Caki2 (cell line): ENCODE measurements at places on chromosomes 2 and 18.

GRCh38 chr2:55269645-55269990 lies 587 bp upstream of the MTIF2 start:
- no peak for DNase-seq

GRCh38 chr2:174011796-174012195 lies 46.6 kb upstream of the SP3 start:
- no peak for DNase-seq

DNA sequence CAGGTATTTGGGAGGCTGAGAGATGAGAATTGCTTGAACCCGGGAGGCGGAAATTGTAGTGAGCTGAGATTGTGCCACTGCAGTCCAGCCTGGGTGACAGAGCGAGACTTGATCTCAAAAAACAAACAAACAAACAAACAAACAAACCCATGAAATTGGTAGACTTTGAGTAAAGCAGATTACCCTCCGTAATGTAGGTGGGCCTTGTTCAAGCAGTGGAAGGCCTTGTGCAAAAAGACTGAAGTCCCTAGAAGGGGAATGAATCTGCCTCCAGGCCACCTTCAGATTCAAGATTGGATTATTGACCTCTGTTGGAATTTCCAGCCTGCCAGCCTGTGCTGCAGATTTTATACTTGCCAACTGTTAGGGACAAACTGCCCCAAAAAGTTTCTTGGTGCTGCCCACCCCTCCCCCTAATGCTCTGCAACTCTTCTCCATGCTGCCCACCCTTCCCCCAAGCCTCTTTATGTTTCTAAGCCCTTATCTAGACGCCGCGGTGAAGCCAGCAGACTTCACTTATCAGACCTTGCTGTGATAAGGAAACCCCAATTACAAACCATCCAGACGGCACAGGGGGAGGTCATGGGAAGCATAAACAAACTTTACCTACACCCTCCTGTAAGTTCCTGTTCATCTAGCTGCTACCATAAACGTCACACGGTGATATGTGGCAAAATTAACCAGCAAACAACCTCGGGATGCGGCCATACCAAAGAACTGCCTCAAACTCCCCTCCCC lies 17.0 kb downstream of the CYP27A1 start:
- DNase-seq = no peak

DNA sequence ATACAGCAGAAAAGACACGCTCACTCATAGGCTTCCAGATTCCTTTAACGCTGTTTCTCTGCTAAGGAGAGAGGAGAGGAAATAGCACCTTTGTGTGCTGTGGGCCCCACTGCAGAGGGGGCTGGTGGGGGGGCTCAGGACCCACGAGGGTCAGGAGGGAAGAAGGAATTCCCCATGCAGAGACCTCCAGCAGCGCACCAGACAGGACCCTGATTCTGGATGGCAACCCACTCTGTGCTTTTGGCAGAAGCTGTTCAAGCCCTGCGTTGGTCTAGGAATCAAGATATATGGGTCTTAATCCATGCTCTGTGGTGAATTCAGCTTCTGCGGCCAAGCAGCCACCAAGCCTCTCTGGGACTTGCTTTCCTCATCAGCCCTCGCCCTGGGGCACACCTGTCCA lies 31.0 kb downstream of the MYCN start:
- no peak for DNase-seq

DNA sequence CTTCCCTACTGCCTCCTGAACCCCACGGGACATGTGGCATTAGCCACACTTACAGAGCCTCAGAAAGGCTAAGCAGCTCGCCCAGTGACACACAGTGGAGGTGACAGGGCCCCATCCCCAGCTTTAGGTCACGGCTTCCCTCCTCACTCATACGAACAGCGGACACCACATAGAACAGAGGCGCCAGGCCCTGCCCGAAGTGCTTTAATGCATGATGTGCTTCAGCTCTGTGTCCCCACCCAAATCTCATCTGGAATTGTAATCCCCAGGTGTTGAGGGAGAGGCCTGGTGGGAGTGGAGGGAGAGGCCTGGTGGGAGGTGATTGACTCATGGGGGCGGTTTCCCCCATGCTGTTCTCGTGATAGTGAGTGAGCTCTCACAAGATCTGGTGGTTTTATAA lies 135.3 kb downstream of the PTGR3 start:
- no peak for DNase-seq

GRCh38 chr2:169542433-169542832 lies 31.2 kb downstream of the FASTKD1 start:
- DNase-seq = no peak

GRCh38 chr2:172484253-172484652 lies 56.9 kb downstream of the ITGA6 start:
- peak; percentile 14 for DNase-seq

- DNase-seq = no peak
Observed at GRCh38 chr2:34998741-34999140, 1356.8 kb upstream of the CRIM1 start.

DNA sequence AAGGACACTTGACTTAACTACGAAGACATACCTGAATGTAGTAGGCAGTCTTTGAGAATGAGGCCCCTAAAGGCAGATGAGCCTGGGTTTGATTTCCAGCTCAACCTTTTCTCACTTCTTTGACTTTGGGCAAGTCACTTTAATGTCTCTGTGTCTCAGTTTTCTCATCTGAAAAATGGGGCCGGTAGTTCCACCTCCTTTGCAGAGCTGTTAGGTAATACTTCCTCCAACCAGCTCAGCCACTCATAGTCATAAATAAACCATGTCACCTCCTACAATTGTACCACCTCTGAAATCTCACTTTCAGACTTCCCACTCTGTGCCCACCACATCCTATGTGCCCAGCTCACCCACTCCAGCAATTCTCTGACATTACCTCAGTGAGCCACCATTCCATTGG lies 10.4 kb downstream of the ARHGAP25 start:
- no peak for DNase-seq

GRCh38 chr18:79912409-79912991 lies 39.0 kb downstream of the SLC66A2 start:
- DNase-seq = no peak

DNA sequence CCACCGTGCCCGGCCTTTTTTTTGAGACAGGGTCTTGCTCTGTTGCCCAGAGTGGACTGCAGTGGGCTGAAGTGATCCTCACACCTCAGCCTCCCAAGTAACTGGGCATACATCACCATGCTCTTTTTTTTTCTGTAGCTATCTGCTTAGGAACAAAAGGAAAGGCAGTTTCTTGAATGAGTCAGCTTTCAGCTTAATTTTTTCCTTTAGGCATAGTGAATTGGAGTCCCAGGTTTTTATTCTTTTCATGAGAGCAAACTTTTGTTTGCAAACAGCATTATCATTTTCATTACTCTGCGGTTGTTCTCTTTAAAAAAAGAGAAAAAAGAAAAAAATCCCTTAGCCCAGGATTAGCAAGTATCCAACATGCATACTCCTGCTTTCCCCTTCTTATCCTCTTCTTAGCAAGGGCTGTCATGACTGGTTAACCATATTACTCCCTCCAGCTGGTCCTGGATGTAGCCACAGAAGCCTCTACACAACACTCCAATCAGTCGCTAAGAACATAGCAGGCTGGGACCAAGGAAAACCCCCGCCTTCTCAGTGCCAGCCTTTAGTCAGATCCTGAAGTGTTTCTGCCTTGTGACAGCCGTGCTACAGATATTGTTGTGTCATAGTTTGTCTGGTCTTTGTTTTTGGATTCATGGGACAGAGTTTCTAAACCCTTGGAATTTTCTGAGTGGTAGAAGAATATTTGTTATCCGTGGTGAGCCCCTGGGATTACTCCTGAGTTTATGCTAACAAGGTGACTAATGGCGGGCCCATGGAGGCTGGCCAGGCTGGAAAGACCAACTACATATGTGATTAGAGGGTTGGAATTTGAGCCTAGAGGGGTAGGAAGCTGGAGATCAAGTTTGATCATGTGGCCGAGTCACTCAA lies 23.3 kb upstream of the ST3GAL5 start:
- DNase-seq = peak; percentile 80

DNA sequence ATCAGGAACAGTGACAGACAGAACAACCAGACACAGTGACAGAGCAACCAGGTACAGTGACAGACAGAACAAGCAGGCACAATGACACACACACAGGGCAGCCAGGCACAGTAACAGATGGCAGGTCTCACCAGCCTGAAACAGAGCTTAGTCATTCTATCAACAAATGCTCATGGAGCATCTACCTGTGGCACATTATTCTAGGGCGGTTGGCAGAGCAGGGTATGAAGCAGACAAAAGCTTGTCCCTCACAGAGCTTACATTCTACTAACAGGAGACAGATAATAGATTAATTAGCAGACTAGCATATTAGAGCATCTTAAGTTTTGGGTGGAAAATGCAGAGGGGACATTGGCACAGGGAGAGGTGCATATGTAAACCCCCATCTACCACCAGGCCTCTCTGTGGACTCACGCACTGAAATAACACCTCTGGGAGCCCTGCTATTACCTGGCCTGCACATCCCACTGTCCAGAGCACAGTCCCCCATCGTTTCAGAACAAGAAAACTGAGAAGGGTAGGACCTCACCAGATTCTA lies 64.1 kb upstream of the RAB6C start:
- no peak for DNase-seq

DNA sequence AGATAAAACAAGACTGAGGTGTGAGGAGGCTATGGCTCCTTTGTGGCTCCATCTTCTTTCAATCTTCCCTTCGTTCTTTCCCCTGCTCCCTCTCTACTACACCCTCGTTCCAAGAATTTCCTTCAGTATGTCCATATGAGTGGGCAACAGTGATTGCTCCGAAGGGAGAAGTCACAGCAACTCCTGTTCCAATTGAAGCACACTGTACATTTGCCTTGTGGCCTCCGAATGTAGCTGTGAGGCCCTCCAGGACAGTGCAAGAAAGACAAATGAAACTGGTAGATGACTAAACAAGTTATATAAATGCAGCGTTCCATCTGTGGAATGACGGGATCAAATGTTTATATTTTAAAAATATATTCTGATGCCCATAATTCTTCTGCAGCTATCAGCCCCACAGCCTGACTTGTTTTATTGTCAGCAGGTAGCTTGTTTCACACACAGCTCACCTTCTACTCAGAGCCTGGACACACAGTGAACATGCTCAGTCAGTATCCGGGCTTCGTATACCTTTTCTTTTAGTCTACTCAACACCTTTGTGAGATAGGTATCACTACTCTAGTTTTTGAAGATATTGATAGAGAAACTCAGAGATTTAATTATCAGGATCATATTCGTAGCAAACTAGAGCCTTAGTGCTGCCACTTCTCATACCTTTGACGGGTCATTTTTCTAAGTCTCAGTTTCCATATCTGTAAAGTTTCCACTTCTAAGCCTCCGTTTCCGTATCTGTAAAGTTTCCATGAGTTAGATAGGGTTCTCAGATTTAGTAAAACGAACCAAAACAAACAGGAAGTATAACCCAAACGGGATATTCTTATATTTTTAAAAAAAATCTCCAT lies 216.7 kb upstream of the STON1 start:
- DNase-seq = no peak
